Kidney (tissue), 22 donors: ENCODE measurements at places on chromosomes 16 and 17. TPM values are rescaled to one million over a fixed set of nuclear protein-coding genes. Genes with fewer than 3 reads are reported as not detected.

Gene CLEC18A
- 87.7 TPM for polyA plus RNA-seq

DNA sequence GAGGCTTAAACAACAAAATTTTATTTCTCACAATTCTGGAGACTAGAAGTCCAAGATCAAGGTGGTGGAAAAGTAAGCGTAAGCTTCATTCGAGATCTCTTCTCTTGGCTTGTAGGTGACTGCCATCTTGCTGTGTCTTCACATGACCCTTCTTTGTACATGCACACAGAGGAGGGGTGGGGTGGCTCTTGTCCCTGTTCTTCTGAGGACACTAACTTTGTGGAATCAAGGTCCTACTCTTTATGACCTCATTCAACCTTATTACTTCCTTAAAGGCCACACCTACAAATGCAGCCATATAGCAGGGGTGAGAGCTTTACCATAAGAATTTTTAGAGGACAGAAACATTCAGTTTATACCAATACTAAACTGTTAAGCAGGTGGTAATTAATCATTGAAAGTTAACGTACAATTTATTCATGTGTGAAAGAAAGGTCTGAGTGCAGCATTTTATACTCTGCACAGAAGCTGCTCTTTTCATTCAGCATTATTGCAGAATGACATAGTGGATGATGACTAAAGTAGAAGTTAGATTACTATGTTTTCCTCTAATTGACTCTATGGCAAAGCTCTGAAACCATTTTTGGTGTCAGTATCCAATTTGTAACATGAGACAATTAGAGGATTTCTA lies 139.9 kb upstream of the HLF start:
- H3K36me3 ChIP-seq = no peaks in the 10 kb centered on the region
- H3K27me3 ChIP-seq = no peaks in the 10 kb centered on the region
- H3K27ac ChIP-seq = no peak overlapping the region
- no peak for DNase-seq

- DNase-seq = no peak
- no peak overlapping the region for H3K4me3 ChIP-seq
- no peaks in the 10 kb centered on the region for H3K4me1 ChIP-seq
Measured at GRCh38 chr17:10149573-10150399, 48.6 kb downstream of the GAS7 start.

Gene HOXB8
- 19.3 TPM for polyA plus RNA-seq

Gene ATF7IP2
- polyA plus RNA-seq = 20.2 TPM
